ENCODE measurements at places on chromosomes 4 and X.

GRCh38 chrX:86047174-86047935, at the start of gene CHM:
TSS of gene CHM (minus strand) at chrX:86047558. CDS start at chrX:86047532, 26 bp downstream.
- DNase-seq = no peak

DNA sequence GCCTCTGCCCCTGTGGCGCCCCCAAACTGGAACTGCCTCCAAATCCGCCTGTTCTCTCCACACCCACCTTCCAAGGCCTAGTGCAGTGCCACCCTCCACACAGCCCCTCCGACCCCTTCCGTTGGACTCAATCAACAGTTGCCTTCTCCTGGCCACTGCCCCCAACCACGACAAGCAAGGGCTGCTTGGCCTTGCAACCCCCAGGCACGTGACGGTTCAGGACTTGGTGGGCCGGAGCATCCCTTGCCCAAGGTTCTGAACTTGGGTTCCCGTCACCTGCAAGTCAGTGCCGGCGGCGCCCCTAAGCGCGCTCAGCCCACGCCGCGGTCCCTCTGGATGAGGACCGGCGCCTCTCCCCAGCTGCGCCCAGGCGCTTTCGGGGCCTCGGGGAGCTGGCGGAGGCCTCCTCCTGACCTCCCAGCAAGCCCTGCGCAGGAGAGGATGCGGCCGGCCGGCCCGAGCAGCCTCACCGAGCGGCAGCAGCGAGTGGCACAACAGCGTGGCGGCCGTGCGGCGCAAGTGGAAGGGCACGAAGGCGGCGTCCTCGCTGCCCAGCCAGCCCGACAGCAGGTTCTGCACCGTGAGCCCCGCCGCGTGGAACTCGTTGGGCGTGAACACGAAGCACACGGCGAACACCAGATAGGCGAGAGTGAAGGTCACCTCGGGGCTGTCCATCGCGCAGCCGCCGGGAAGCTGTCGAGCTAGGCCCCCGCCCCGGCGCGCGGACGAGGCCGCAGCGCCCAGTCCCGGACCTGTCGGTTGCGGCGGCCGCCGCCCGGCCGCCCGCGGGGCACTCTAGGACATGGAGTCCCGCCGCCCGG, 750 bp downstream of the TMEM129 start:
- no peak for DNase-seq

DNA sequence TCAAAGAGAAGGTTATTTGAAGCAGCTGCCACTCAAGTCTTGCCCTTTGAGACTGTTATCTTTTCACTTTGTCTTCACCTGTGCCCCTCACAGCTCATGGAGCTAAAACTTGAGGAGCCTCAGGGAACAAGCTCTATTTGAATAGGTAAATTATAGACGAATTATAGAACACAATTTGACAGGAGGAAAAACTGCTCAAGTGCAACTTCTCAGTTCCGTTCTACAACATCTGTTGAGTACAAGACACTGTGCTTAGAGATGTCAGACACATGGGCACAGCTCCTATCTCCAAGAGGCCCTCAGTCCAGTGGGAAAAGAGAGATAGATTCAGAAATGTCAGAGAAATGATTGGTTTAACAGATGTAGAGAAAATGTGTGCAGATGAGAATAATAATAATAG, 5.1 kb downstream of the PPP1R2C start:
- DNase-seq = no peak

- DNase-seq = no peak
Observed at GRCh38 chr4:96649536-96649935, 809.6 kb downstream of the PDHA2 start.

DNA sequence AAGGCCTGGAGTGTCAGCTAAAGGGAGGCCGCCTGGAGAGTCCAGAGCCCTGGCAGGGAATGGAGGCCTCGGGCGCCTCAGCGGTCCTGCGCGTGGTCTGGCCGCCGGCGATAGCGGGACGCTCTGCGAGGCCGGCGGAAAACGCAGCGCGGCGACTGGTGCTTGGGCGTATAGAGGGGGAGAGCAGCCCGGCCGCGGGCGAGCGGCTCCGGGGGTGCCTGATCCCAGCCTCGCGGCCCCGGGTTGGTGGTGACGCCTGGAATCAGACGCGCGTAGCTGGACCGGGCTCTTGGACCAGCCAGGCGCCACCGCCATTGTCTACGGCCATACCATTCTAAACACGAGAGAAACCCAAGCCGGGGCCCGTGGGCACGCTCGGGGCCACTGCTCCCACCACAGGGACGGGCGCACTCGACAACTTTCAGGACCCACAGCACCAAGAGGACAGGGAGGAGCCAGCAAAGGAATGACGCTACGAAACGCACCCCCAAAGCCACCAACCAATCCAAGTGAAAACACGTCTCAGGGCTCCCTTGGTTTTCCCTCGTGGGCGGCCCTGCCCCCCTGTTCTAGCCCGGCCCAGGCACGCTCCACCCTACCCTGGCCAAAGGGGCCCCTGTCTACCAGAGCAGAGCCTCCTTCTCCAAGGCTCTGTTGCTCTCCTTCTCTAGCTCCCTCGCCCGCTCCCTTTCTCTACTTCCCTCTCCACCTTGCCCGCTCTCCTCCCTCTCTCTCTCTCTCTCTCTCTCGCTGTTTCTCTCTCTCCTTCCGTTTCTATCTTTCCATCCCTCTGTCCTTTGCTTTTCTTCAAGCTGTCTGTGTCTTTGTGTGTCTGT, 7.8 kb downstream of the FRG2 start:
- DNase-seq = no peak

GRCh38 chr4:5885733-5886132, 7.2 kb downstream of the CRMP1 start:
- peak; percentile 85 for DNase-seq

- DNase-seq = no peak
Observed at GRCh38 chrX:110082161-110082560, 79.2 kb downstream of the TMEM164 start.

DNA sequence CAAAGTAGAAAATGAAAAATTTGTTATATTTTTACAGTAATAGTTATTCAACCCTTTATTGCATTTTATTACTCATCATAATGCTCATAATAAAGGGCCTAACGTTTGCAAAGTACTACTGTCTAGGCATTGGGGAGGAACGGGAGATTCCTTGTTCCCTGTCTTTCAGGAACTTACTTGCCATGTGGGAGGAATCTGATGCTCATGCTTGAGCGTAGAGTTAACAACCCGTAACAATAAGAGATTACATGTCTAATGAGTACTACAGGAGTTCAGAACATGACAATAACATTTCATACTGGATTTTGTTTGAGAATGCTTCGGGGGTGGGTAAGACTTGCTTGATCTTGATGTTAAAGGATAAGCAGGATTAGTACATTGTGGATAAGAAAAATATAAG, 2.9 kb downstream of the CCSER1 start:
- DNase-seq = no peak

GRCh38 chrX:7100022-7100421, 47.5 kb upstream of the STS start:
- DNase-seq = no peak

GRCh38 chrX:77347572-77347971, 99.6 kb upstream of the FGF16 start:
- no peak for DNase-seq

DNA sequence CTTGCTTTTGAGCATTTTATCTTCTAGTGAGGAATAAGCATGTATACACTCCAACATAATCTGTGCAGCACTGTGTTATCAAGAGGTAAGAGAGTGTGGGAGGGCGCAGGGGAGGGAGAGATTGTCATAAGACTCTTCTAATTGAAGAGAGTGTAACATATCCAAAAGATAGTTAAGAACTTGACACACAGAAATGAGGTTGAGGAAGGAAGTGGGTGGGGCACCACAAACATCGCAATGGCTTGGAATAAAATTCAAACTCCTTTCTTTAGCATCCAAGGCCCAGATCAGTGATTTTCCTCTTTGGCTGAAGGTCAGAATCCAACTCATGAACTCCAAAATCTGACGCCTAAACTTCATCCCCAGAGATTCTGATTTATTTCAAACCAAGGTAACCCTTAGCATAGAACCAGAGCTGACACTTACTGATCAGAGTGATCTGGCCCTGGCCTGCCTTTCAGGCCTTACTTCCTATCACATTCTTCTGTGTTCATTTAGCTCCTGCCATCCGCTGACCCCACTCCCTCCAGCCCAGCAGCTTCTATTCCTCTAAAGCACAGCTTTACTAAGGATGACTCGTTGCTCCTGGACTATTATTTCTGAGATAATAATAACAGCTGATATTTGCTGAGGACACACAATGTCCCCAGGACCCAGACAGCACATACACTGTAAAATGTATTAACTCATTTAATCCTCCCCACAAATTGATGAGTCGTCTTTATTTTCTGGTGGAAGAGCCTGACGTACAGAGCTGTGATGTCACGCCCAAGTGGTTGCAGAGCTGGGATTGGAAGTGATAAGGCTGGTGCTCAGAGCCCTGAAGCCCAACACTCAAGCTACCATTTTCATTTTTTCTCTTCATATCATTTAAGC, 10.6 kb upstream of the CTSO start:
- no peak for DNase-seq

Data from NCI-H187 (cell line).